ENCODE measurements at places on chromosomes 12 and 14.
A peak's percentile ranks its signal among the peaks of the same experiment; 100 is the strongest.

DNA sequence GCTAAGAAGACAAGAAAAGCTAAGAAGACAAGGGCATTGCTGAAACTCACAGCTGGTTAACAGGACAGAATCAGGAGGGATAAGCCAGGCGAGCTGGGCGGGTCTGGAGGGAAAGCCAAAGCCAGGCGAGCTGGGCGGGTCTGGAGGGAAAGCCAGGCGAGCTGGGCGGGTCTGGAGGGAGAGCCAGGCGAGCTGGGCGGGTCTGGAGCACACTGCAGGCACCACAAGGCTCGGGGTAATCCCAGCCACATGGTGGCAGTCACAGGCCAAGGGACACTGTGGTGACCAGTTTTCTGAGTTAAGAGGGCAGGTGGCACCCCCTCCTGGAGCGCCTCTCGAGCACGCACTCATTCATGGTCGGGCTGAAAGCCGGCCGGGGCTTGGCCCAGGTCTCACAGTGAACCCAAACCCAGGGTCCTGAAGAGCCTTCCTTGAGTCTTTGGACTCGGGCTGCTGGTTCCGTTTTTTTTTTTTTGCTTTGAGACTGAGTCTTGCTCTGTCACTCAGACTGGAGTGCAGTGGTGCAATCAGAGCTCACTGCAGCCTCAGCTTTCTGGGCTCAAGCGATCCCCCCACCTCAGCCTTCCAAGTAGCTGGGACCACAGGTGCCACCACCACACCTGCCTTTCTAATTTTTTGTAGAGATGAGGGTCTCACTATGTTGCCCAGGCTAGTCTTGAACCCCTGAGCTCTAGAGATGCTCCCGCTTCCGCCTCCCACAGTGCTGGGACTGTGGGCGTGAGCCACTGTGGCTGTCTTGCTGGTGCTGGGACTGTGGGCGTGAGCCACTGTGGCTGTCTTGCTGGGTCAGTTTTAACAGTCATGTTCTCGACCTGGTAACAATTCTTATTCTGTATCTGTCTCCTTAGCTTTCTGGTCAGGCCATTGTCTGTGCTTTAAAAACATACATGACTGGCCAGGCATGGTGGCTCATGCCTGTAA is 40.2 kb downstream of the HSP90AA1 start:
- DNase-seq, result peak; percentile 86

DNA sequence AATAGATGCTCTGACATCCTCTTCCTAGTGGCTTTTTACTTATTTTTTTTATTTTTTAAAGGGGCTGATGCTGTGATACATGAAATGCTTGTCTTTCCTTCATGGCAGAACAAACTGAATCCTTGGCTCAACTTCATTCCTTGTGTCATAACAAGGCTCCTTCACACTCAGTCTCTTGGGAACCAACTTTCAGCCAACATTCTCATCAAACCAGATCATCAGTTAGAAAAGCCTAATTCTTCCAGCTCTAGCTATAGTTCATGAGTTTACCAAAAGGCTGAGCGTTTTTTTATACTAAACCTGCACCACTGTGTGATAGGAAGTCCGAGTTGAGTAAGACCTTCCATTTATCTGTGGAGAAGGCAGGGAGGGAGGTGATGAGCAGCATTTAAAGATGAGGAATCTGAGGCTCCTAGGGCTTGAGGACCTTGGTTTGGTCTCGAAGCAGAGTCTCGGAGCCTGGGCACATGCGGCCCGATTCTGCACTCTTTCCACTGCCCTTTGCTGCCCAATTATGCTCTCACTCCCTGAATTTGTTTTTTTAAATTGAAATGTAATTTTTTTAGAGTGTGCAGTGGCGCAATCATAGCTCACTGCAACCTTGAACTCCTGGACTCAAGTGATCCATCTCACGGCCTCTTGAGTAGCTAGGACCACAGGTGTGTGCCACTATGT is 8.2 kb downstream of the GPRC5D start:
- no peak for DNase-seq

- DNase-seq, result no peak
Observed at GRCh38 chr12:47417121-47417520, 288.7 kb downstream of the RPAP3 start.

DNA sequence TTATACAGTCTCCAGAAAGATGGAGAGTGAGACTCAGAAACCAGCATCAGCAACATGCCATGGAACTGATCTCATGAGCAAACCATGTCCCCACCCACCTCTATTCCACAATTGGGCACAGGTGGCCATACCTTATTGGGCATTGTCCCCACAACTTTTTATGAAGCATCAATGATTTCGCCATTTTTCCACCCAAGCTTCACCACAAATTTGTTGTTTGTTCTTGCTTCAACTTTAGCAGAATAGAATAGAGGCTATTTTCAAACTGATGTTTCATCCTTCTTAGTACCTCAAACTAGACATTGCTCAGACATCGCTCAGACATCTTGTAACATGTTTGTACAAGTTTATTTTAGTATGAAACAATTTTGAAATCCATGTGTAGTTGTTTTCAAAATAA is 112.5 kb upstream of the TMTC2 start:
- DNase-seq, result no peak

- DNase-seq, result peak; percentile 71
Observed at GRCh38 chr12:12032851-12033797, 37.6 kb upstream of the BCL2L14 start.

GRCh38 chr12:52667509-52667908 is 12.7 kb downstream of the KRT1 start:
- no peak for DNase-seq

DNA sequence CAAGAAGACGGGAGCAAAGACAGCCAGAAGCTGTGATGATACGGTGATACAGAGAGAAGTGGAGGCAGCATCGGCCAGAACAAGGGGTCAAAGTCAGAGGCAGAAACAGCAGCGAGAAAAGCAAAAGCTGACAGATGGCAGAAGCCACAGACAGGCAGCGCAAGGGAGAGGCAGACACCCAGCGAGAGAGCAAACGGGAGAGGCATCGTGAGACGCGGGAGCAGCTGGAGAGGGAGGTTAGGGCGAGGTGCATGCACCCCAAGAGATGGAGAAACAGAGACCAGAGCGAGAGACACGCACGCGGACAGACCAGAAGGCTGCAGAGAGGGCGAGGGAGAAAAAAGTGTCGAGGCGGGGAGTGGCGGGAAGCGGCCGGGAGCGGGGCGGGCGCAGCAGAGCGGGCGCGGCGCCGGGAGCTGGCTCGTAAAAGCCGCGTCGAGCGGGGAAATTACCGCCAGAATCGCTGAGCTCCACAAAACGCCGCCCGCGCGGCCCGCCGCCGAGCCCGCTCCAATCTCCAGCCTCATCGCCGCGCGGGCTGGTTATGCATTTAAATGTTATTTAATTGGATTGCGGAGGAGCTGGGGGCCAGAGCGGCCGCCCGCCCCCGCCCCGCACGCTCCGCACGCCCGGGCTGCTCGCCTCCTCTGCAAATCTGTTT is 15.6 kb downstream of the SMUG1 start:
- no peak for DNase-seq

- DNase-seq, result no peak
Observed at GRCh38 chr14:63922696-63923421, 70.1 kb downstream of the SYNE2 start.

GRCh38 chr12:13961971-13962370 is 19.4 kb downstream of the GRIN2B start:
- DNase-seq, result no peak

- no peak for DNase-seq
Observed at GRCh38 chr12:116089080-116089479, 188.4 kb downstream of the MED13L start.

DNA sequence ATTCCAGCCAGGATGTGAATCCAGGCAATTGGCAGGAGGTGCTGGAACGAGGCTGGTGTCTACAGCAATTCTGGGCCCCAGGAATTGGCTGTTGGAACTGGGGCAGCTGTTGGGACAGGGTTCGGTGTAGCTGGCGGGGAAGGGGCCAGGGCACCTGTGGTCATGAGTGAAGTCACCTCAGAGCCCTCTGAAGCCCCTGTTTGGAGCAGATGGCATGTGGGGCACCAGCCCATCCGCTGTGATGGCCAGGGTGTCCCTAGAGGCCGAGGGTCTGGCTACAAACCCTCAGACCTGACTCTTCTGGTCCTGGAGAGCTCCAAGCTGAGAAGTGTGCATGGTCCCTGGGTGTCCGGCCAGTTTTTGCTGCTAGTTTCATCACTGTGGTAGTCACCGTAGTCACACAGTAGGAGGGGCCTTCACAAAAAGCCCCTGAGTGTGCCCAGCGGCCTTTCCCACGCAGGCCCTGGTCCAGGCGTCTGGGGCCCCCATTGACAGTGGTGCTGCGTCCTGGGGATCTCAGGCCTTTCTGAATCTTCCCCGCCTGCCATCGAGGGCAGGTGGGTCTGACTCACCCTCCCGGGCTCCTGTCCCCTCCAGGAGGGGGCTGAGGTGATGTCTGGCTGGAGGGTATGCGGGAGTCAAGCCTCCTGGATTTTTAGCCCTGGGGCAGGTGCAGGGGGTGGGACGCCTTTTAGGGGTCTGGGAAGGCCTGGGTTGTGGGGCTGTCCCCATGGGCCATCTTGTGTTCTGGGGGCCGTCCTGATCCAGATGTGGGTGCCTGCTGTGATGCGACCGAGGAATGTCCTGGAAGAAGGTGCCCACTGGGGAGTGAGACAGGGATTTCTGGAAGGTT is 368.0 kb downstream of the TMEM121 start:
- no peak for DNase-seq

DNA sequence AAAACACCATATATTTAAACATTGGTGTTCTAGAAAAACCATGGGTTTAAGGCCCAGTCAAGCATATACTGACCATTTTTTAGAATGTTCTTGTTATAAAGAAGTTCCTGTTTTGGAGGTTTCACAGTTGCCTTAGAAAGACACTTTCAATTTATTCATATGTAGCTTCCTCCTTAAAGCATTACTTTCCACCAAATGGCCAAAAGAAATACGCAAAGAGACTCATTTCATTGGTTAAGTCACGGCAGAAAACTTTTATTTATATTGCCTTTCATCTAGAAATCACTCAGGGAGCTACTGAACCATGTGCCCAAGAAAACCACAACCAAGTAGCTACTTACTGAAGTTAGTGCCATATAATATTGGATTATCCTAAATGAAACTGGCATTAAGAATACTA is 40.0 kb downstream of the MYBPC1 start:
- no peak for DNase-seq

- no peak for DNase-seq
Observed at GRCh38 chr14:103569408-103569807, 6.6 kb downstream of the COA8 start.

GRCh38 chr12:49019443-49020324 is 1.1 kb upstream of the PRKAG1 start:
- DNase-seq, result peak; percentile 55

DNA sequence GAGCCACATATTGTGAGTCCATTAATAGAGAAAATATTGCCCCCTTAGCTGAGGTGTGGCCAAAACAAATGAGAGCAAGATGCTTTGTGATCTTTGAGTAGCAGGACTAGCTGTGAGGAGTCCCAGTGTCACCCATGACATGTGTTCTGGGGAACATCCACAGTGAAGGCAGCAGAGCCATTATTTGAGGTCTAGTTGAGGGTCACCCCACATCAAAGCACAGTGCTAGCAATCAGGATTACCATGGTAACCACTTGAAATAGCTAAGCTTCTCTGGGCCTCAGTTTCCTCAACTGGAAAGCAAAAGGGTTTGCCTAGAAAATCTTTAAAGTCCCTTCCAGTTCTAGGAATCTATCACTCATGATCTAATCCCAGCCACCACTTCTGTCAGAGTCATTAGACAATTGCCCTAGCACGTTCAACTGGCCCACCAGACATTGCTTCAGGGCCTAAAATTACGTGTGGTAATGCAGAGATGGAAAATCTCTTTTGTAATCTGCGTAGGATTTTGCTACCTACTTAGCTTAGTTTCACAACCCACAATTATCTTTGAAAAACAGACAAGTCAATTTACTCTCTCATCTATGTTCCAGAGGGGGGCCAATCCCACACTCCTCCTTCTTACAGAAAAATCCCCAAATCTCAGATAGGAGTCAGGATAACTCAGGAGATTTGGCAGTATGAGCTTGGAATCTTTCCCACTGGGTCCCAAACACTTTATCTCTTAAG is 251.2 kb upstream of the EGLN3 start:
- DNase-seq, result no peak

DNA sequence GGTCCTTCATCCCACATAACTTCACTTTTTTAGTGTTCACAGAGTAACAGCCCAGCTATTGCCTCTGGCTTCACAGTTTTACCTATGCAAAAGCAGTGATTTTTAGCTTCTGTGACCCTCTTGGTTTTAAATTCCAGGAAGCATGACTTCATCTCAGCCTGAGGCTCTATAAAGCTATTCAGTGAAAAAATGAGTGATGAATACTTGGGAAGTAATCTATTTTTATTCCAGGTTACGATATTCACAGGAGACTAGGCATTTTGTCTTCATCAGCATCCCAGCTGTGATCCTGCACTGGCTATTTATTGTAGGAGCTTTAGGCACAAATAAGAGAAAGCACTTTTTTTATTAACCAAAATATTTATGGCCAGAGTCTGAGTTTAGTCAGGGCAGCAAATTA is 164.8 kb downstream of the SNAPC1 start:
- DNase-seq, result no peak

GRCh38 chr12:103589517-103589916 is 2.4 kb downstream of the STAB2 start:
- DNase-seq, result no peak

DNA sequence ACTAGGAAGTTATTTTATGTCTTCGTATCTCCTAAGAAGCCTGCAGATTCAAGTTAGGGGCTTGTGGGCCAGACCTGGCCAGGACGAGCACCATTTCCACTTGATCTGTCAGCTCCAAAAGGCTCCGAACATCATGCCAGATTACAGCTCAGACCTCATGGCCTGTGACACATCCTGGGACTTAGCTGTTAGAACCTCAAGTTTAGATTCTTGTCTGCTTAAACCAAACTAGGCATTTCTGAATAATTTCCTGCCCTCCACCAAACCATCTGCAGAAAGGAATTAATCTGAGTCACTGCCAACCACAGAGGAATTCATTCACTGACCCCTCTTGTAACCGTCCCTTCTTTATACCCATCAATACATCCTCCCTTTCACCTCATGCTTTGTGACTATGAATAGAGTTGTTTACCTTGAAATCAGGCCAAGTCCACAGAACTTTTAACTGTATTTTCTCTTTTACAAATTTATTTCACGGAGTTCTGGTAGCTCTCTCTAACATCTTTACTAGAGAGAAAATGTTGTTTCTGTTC is 120.3 kb downstream of the FBXL14 start:
- no peak for DNase-seq

DNA sequence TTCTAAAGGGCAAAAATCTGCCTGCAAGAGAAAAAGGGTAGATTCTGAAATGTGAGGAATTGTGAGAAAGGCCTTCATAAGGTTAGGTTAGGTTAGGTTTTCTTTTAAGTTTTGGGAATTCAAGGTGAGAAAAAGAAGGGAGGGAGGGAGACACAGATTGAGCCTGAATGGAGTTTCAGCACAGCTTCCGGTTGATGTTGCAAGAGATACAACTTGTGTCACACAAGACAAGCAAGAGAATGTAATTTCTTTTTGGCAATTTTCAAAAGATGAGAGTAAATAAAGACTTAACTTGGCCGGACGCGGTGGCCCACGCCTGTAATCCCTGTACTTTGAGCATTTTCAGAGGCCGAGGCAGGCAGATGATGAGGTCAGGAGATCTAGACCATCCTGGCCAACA is 63.8 kb downstream of the CPSF2 start:
- no peak for DNase-seq

- no peak for DNase-seq
Observed at GRCh38 chr12:130335517-130336392, 1.9 kb upstream of the PIWIL1 start.

GRCh38 chr12:56010111-56010570 is 10.7 kb upstream of the IKZF4 start:
- no peak for DNase-seq

- peak; percentile 29 for DNase-seq
Observed at GRCh38 chr14:70073924-70074566, 114.7 kb downstream of the SLC8A3 start.

- peak; percentile 50 for DNase-seq
Observed at GRCh38 chr14:49992901-49993339, 100.0 kb downstream of the ARF6 start.

Data from heart left ventricle (tissue), 16 donors.